ENCODE measurements at places on chromosomes 1 and 21. TPM values are rescaled to one million over a fixed set of nuclear protein-coding genes. Genes with fewer than 3 reads are reported as not detected.

DNA sequence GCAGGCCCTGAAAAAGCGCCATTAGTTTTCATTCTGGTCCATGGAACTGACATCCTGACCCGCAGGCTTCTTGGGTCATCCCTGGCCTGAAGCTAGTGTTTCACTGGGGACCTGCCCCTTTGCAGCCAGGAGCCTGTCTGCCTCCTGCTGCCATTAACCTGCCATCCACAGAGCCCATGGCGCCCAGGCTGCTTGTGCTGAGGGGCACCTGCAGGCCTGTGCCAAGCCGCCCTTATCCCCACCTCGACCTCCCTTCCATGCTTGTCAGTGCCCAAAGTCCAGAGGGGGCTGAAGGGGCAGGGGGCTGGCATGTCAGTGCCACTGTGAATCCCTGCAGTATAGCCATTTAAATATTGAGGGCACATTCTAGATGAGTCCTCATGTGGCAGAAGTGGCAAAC, 207.6 kb upstream of the USP25 start:
- no peak for DNase-seq

The E2F2 gene
- polyA plus RNA-seq, result 0.43 TPM

The CFHR4 gene
- not detected for polyA plus RNA-seq

DNA sequence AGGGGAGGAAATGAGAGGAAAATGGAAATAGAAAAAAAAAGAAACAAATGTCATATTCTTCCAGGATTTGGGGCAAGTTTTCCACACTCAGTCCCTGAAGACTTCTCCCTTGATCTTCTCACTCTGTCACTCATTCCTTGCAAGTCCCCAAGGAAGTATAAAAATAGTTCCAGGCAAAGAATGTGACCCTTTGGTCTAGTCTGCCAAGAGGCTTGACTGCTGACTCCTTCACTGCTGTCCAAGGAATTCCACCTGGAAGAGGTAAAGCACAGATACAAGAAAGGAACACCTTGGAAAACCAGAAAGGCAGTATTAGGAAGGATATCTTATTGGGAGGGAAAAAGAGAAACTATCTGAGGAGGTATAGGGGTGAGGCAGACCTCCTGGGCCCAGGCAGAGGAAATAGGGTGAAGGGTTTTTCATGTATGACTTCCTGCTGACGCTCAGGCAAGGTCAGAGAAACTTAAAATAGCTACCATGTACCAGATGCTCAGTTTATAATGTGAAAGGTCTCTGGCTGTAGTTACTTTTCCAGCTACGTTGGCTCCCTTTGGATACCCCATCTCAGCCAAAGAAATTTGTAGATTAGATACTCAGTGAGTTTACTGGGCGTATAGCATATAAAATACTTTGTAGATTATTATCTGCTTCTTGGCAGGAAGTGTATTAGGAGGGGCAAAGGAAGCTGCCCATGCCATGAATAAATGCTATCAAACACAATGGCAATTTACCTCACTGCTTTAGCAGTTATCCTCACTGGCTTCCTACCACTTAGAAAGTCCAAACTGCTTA, 2.0 kb upstream of the GJA5 start:
- no peak for DNase-seq

- DNase-seq, result no peak
Observed at GRCh38 chr1:2439369-2439768, 27.0 kb upstream of the PEX10 start.

DNA sequence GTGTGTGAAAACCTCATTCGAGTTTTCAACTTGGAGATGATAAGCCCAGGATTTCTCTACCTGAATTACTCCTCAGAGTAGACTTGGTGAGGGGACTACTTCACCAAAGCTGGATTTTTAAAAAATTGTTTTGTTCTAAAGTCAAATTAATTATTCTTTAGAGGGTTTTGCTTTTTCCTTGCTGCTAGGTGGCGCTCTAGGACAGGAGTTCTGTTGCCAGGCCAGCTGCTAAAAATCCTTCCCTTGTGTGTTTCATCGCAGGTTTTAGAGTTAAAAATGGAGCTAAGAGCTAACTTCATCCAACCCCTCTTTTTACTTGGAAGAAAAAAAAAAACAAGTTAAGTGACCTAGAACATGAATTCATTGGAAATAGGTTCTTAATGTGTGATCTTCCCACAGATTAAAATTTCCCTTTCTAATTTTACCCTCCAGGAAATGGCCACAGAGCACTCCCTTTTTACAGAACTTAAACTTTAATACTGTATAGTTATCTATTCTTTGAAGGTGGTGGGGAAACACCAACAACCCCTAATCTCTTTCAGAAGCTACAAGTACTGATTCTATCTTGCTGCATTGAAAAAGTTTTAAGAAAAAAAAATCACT, 36.7 kb upstream of the FAM163A start:
- DNase-seq, result peak; percentile 56

The APP gene
- polyA plus RNA-seq, result 780 TPM

- no peak for DNase-seq
Observed at GRCh38 chr1:61268546-61269240, 186.3 kb downstream of the NFIA start.

DNA sequence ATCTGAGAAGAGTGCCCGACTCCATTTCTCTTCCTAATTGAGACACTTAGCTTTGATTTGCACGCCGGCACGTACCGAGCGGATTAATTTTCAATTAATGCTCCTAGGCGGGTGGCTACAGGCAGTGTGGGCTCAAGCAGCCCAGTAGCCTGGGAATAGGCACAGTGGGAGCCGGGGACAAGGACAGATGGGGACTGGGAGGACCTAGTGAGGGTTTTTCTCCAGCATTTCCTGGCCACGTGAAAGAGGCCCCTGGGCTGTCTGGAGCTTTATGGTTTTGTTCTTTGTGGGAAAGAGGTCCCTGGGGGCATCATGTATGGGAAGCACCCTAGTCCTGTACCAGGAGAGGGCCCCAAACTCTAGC, 78.6 kb upstream of the CSF3R start:
- DNase-seq, result no peak

- DNase-seq, result no peak
Observed at GRCh38 chr1:226549094-226549936, 751 bp downstream of the STUM start.

The IGSF3 gene
- 3.6 TPM for polyA plus RNA-seq

GRCh38 chr1:26890467-26890796, 349 bp upstream of the GPN2 start:
- no peak for DNase-seq

The FGR gene
- polyA plus RNA-seq, result not detected

The AMY1A gene
- not detected for polyA plus RNA-seq

The TAL1 gene
- not detected for polyA plus RNA-seq

The KRTAP12-2 gene
- not detected for polyA plus RNA-seq

The AMIGO1 gene
- polyA plus RNA-seq, result 0.93 TPM

- DNase-seq, result peak; percentile 7
Observed at GRCh38 chr1:63523738-63524137, 413 bp downstream of the EFCAB7 start.

DNA sequence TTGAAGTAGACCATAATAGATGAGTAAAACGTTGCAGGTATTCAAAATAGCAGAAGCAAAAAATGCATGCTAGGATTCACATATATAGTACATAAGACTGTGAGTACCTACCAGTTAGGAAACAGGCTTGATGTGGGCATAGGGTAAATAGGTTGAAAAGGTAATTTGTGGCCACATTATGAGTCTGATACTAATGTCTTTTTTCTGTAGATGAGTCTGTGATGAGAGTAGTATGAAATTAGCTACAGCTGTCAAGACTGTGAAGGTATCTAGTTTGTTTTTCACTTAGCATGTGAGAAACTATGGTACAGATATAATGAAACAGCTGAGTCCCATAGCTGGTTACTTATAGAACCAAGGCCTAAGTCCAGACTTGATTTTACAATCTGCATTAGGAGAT, 12.4 kb upstream of the SPATA1 start:
- DNase-seq, result no peak
